ENCODE measurements at places on chromosomes 11 and 22. TPM values are rescaled to one million over a fixed set of nuclear protein-coding genes. Genes with fewer than 3 reads are reported as not detected.

The ADAMTS8 gene
- 0.39 TPM for total RNA-seq

The PKP3 gene
- 34.0 TPM for total RNA-seq

The RFPL3 gene
- not detected for total RNA-seq

The DTX4 gene
- total RNA-seq, result 4.9 TPM

The EPS8L2 gene
- total RNA-seq, result 78.2 TPM

The KCNK4 gene
- total RNA-seq, result 0.24 TPM

The APBB1 gene
- 21.3 TPM for total RNA-seq

The ASRGL1 gene
- total RNA-seq, result 10.1 TPM

The RAC2 gene
- 0.27 TPM for total RNA-seq

The CCDC87 gene
- total RNA-seq, result 0.89 TPM

The NDUFV1 gene
- total RNA-seq, result 140 TPM

The UPK2 gene
- 0.77 TPM for total RNA-seq

The GRAMD4 gene
- total RNA-seq, result 12.3 TPM

The SIPA1 gene
- total RNA-seq, result 21.4 TPM

The CHRDL2 gene
- total RNA-seq, result 2.5 TPM

The ELF5 gene
- total RNA-seq, result not detected

The EFCAB6 gene
- 0.35 TPM for total RNA-seq

The ESAM gene
- total RNA-seq, result 12.4 TPM

The TREH gene
- total RNA-seq, result not detected

The PHETA2 gene
- not detected for total RNA-seq

The OR52K2 gene
- not detected for total RNA-seq

The MED15 gene
- 54.7 TPM for total RNA-seq

The KCTD14 gene
- 2.2 TPM for total RNA-seq

The CYTH4 gene
- 0.82 TPM for total RNA-seq

The CLTCL1 gene
- 3.5 TPM for total RNA-seq

All from A549 treated with CpdA at 1 μM for 4 hours (cell line).